Mucosa of descending colon (tissue), 3 donors: ENCODE measurements at places on chromosomes 1 and 21. TPM values are rescaled to one million over a fixed set of nuclear protein-coding genes. Genes with fewer than 3 reads are reported as not detected.

YBEY gene
- total RNA-seq = 10.5 TPM

PTPRU gene
- total RNA-seq = 1.8 TPM

ILDR2 gene
- 0.52 TPM for total RNA-seq

DYRK3 gene
- total RNA-seq = 1.4 TPM

MYOM3 gene
- total RNA-seq = 3.4 TPM

GRCh38 chr1:25679171-25679570, 62.6 kb downstream of the MAN1C1 start:
- DNase-seq = no peak

- DNase-seq = no peak
These were observed 51.5 kb upstream of the VAV3 start for GRCh38 chr1:108016451-108016920.

- peak; percentile 29 for DNase-seq
These were observed 68.5 kb downstream of the GPR88 start for GRCh38 chr1:100606438-100606837.

GRCh38 chr1:168477792-168478191, 66.0 kb downstream of the XCL2 start:
- no peak for DNase-seq

DNA sequence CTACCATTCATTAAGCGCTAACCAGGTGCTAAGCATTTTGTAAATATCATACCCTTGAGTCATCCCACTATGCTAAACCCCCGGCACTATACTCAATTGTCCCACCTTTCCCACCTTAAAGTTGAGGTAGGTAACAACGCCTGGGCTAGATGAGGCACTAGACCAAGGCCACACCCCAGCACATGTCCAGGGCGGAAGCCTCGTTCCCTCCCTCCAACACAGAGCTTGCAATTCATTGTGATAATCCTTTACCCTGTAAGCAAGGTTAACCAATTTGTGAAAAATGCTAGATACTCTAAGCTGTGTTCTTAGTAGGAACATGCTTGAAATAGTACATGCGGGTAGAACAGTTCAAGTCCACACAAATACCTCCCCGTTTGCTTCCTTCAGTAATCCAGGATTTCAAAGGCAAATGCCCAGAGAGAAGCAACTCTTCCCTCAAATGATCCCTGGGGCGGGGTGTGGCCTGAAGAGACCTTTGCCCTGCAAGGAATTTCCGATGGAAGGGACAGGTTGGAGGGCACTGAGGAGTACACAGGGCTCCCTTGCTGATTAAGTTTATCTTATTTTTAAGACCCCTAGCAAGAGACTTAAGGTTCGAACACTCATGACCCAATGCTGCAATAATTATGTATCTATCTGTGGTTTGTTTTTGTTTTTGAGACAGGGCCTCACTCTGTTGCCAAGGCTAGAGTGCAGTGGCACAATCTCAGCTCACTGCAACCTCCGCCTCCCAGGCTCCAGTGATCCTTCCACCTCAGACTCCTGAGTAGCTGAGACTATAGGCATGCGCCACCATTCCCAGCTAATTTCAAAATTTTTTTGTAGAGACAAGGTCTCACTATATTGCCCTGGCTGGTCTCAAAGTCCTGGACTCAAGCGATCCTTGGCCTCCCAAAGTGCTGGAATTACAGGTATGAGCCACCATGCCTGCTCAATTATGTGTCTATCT, 2.6 kb downstream of the RSPH1 start:
- DNase-seq = peak; percentile 78
